ENCODE measurements at places on chromosomes 3 and 15.

GRCh38 chr15:65466901-65467300 lies 44.2 kb upstream of the IGDCC4 start:
- no peak for DNase-seq

DNA sequence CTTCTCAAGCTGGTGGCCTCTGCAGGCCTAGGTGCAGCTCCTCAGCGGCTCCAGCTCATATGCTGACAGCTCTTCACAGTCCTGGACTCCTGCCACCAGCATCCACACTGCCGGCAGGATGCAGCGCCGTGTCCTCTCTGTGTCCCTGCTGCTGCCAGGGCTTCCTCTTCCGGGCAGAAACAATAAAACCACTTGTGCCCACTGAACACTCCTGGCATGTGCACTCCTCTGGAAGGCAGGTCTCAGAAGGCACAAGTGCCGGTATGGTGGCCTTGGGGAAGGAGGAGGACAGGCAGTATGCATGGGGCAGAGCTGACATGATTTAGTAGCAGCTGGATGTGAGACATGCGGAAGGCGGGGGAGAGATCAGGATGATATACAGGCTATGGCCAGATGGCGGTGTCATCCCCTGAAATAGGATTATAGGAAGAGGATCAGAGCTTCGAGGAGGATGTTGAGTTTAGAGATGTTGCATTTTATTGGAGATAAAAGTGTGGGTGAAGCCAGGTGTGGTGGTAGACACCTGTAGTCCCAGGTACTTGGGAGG lies 7.5 kb upstream of the MAN2A2 start:
- DNase-seq: no peak

DNA sequence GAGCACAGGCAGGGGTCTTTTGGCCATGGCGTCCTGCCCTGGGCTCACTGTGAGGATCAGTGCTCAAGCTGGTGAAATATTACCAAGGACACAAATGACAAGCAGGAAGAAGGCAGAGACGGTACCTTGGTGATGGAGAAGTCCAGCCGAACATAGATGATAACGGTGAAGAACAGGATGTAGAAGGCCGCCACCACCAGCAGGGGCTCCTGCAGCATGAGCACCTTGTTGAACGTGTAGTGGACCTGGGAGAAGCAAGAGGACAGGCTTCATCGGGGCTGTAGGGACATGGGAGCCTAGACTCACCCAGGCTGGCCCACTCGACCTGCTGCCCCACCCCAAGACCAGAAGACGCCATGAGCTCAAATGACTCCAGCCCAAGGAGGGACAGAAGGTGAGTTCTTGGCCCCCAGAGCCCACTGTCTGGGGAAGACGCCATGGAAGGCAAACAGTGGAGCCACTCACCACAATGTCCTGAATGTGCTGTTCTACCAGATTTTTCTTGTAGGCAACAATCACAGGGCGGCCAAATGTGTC lies 25.1 kb downstream of the RPN1 start:
- DNase-seq: no peak

GRCh38 chr3:119173325-119173724 lies at the start of gene UPK1B:
Gene UPK1B (plus strand): TSS chr3:119173598. CDS start chr3:119186742, 13,144 bp downstream.
- DNase-seq: no peak

DNA sequence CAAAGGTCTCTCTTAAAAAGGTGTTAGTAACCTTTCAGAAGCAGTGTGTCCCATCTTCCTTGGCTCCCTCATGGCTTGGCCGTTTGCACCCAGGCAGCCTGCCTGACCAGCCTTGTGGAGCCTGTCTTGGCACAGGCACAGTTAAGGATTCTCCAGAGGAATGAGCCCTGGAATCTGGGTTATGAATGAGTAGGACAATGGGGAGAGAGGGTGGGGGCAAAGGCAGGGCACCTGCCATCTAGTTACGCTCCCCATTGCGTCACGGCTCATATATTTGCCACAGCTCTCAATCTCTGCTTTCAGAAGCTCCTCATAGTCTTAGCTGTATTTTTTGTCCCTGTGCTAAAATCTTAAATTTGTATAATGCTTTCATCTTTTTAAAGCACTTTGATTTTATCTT lies 50.6 kb downstream of the WDR76 start:
- peak; percentile 1 for DNase-seq

- DNase-seq: no peak
Observed at GRCh38 chr3:14265246-14265962, 86.8 kb downstream of the LSM3 start.

GRCh38 chr3:126448136-126448892 lies 27.4 kb downstream of the ZXDC start:
- no peak for DNase-seq

DNA sequence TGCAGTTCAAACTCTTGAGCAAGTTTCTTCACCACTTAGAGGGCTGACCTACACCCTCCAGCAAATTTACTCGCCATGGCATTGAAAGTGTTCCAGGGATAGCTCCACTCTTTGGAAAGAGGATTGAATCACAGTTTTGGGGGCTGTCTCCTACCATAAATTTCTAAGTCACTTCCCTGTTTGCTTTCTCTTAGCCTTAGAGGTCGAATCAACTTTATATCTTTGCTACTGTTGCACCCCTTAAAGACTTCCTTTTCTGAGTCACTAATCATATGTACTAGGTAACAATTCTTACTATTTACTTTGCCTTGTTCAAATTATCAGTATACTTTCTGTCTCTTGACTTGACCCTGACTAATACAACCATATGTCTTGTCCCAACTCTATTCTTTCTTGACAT lies 1151.8 kb upstream of the ALCAM start:
- no peak for DNase-seq

GRCh38 chr3:77150028-77150427 lies 110.1 kb downstream of the ROBO2 start:
- DNase-seq: peak; percentile 4
